ENCODE measurements at places on chromosomes 7 and 10.

DNA sequence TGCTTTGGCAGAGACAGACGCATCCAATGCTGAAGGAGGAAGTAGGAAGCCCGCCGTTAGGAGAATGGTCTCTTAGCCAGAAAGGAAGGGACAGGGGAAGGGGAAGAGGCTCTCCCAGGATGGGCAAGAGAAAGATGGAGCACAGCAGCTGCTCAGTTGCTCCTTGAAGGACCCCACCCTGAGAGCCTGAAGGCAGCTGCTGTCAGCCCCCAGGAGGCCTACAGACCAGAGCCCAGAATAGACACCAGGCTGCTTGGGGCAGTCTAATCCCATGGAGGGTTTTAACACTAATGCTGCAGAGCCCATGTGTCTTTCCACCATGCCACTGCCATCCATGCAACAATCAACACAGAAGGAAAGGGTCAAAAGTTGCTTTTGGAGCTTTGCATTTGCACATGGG lies 3.5 kb upstream of the C7orf33 start:
- DNase-seq: no peak

- DNase-seq: no peak
These were observed 75.1 kb downstream of the EBF3 start for GRCh38 chr10:129888784-129889616.

- DNase-seq: no peak
These were observed 19.7 kb downstream of the PLXDC2 start for GRCh38 chr10:19835952-19836351.

- DNase-seq: no peak
These were observed 28.8 kb downstream of the PTPN12 start for GRCh38 chr7:77565917-77566316.

DNA sequence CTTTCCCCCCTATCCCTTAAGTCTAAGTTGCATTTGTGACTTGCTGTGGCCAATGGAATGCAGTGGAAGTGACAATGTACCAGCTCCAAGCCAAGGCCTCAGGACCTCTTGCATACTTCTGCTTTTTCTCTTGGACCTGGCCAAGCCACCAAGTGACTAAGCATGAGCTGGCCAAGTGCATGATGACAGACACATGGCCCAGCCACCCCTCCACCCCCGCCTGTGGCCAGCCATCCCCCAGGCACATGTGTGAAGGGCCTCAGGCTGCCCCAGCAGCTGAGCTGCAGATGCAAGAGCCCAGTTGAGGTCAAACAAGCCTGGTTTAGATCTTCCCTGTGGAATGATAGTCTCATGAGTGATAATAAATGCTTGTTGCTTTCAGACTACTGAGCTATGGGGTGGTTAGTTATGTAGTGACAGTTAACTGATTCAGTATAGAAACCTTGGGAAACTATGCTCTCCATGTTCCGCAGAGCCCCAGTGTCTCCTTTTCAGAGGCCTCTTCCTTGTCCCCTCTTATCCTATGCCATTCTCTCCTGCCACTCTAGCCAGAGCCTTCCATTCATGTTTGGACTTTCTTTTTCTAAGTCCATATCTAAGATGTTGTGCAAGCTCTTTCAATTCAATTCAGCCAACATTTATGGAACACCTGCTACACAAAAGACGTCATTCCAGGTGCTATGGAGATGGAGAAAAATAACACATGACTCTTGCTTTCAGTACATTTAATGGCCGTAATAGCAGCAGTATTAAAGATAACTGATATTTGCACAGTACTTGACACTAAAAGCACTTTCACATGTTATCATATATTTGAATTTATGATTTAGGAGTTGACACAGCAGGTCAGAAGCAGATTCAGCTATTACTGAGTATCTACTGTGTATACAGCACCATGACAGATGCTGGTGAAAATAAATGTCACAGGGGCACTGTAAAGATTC lies 55.5 kb upstream of the LOXL4 start:
- DNase-seq: no peak

All from hippocampal formation (tissue), 2 donors.